Activated T-cell treated with anti-CD3 and anti-CD28 coated beads, Interleukin-2, amount 50 U/mL, for 24 hours (primary cell): ENCODE measurements at places on chromosomes 7 and 10.

DNA sequence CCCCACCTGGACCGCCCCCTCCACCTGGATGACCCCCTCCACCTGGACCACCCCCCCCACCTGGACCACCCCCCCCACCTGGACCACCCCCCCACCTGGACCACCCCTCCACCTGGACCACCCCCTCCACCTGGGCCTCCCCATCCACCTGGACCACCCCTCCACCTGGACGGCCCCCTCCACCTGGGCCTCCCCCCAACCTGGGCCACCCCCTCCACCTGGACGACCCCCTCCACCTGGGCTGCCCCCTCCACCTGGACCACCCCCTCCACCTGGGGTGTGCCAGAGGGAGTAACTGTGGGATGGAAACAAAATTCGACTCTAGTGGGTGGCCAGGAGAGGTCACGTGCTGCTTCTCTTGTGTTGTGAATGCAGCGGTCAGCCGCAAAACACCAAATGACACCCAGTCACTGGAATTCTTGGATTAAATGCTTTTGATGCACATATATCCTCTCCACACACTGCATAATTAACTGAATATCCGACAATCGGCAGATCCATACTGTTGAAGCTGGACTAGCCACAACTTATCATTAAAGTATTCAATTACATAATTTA, 316.7 kb downstream of the PTPRN2 start:
- no peak for DNase-seq

- DNase-seq = no peak
These were observed 87.0 kb downstream of the SUGCT start for GRCh38 chr7:40221836-40222235.

DNA sequence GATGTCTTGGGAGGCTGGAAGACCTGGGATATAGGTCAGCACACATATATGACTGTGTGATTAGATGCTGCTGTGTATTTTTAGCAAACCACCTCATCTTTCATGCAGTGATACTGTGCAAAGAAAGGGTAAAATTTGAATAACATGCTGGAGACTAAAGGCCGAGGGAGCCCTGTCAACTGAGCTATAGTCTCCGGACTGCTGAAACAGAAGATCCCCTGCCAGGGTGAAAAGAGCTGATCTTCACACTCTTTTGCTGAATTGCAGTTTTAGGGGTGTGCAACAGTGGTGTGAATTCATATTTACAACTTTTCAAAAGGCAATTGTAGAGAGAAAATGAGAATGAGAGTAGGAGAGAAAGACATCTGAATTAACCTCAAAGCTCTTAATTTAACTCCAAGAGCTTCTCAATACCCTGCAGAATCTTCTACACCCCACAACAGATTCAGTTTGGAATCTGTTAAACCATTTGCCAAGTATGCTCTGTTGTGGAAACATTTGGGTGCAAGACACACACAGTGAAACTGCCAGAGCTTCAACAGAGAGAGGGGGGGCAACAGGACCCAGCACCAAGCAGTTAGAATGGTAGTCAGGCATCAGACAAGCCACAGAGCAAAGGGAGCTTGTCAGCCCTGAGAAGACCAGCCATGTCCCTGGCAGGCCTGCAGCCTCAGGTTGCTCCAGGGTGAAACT, 190.1 kb upstream of the STK17A start:
- DNase-seq = no peak

DNA sequence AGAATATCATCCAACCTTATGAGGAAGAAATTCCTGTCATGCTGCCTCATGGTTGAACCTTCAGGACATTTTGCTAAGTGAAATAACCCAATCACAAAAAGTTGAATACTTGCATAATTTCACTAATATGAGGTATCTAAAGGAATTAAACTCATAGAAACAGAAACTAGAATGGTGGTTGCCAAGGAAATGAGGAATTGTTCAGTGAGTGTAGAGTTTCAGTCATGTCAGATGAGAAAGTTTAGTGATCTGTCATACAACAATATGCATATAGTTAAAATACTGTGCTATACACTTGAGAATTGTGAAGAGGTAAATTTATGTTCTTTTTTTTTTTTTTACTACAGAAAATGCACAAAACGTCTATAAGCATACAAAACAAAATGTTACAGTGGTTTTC, 60.7 kb downstream of the R3HCC1L start:
- DNase-seq = no peak

- DNase-seq = no peak
These were observed 9.9 kb downstream of the FAM204A start for GRCh38 chr10:118332236-118332635.

- DNase-seq = peak; percentile 38
These were observed 270.7 kb downstream of the ZNF33B start for GRCh38 chr10:42367532-42368230.

DNA sequence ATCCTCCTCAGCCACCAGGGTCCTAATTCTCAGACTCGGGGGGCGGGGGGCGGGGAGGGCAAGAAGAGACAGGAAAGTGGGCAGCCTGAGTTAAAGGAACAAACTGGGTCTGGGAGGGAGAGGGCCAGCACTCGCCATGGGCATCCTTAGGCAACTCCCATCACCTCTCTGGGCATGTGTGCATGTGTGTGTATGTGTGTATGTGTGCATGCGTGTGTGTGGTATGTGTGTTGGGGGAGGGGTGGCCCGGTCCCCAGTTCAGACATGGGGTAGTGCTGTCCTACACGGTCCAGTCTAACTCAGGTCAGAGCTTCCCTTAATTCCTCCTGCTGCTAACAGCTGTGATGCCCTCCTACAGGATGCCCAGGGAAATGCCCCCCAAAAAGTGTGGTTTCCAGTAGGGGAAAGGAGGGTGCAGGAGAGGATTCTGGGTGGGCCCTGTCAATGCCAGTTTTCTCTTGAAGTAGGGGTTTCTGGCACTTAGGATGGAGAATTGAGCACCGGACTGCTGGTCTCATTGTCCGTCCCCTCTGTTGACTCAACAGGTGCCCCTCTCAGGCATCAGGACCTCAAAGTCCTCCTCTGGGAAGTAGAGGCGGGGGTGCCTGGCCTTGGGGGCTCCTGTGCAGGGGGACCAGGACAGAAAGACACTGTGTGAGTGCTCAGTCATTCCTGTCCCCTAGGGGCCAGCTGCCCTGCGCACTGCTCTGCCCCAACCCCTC, 15.1 kb upstream of the ZMIZ1 start:
- DNase-seq = no peak

DNA sequence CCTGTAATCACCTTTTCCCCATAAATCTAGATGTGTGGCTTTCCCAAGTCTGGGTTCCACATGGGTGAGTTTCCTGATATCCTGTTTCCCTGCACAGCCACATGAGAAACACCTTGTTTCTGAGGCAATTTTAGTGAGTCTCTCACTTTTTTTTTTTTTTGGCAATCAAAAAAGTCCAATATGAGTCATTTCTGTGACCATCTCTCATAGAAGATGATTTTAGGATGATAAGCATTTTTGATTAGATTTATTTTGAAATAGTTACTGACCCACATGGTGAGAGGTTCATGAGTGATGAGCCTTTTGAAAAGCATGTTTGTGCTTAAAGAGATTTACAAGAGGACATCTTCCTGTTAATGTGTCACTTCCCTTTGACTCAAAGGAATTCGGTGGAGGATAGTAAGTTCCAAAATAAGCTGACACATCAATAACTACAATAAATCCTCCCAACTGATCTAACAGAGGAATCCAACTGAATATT, 464.0 kb downstream of the INHBA start:
- DNase-seq = no peak

DNA sequence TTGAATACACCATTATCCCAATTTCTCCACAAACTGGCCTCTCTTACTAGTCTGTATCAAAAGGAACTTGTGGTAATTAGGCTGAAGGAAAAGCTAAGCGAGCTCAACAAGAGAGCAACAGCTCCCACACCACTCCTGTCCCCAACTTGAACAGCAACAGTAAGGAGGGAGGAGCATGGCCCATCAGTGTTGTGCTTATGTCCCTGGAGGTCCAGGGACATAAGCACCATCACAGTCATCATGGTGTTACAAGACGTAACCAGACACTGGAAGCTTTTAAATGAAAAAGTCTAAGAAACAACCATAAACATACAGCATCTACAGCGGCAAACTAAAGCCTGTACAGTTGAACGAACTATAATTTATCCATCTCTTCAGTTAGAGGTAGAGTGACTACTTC, 989 bp downstream of the ERLIN1 start:
- DNase-seq = no peak

- no peak for DNase-seq
These were observed 471 bp downstream of the MGMT start for GRCh38 chr10:129467359-129468064.

DNA sequence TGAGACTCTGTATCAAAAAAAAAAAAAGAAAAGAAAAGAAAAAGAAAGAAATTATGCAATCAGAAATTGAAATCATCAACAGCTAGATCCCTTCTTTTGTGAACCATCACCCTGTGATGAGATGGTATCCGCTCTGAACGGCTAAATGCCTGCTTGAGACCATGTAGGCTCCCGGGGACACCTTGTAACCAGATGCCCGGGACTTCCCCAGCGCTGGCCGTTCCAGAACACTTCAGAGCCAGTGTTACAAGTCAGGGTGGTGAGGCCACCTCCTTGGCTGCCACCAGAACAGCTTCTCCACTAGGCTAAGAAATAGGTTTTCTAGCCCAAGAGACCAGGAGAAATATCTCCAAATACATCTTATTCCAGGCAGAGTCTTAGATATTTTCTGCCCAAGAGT, 119.4 kb upstream of the SH2B2 start:
- no peak for DNase-seq

GRCh38 chr7:123748734-123749536, at the start of gene WASL:
TSS of gene WASL (minus strand) at chr7:123749003. CDS start at chr7:123748734, 269 bp downstream.
- peak; percentile 93 for DNase-seq

GRCh38 chr10:24519950-24520349, 203.7 kb downstream of the ARHGAP21 start:
- peak; percentile 39 for DNase-seq

DNA sequence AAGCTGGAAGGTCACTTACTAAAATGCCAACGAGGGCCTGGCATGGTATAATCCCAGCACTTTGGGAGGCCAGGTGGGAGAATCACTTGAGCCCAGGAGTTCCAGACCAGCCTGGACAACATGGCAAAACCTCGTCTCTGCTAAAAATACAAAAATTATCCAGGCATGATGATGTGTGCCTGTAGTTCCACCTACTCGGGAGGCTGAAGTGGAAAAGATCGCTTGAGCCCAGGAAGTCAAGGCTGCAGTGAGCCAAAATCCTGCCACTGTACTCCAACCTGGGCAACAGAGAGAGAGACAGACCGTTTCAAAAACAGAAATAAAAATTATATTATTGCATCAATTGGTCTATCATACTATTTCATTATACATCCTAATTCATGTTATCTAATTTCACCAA, 18.1 kb upstream of the FAM53B start:
- no peak for DNase-seq

- DNase-seq = no peak
These were observed 12.4 kb downstream of the PAPOLB start for GRCh38 chr7:4849390-4849789.

- DNase-seq = no peak
These were observed 181.3 kb downstream of the SDK1 start for GRCh38 chr7:3482147-3482921.

- peak; percentile 49 for DNase-seq
These were observed 3.1 kb downstream of the HERPUD2 start for GRCh38 chr7:35691827-35692307.
